PC-9 (cell line): ENCODE measurements at places on chromosomes 5 and 9. TPM values are rescaled to one million over a fixed set of nuclear protein-coding genes. Genes with fewer than 3 reads are reported as not detected.

The NUTM2F gene
- total RNA-seq: 0.15 TPM in 1 of 2 replicates, not detected in the other

DNA sequence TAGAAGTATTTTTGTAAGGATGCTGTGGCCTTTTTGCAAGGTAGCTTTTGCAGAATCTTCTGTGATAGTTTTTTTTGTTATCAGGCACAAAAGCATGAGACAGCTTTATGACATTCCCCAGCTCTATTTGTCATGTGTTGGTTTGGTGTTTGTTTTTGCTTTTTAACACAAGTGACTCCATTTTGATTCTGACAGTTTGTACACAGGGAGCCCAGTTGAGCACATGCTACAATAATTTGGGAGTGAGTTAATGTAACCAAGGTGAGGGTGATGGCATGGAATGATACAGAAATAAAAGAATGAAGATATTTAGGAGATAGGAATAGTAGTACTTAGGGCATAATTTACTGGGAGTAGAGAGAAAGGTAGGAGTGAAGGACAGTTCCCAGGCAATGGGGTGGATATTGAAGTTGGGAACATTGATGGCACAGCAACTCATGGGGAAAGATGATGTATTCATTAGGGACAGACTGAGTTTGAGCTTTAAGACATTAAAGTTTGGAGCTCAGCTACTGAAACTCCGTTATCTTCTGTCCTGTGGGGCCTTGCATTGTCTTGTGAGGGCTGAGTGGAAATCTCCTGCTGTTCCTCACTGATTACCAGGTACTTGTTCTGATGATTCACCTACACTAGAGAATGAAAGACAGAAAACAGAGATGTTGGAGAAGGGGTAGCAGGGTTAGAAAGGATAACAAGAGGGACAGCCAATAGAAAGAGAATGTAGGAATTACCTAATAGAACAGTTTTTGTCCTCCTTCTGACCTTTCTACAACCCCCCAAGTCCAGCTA is 88.3 kb upstream of the CCDC112 start:
- peaks cover 11% of the 10 kb centered on the region for H3K4me1 ChIP-seq
- H3K4me3 ChIP-seq: no peak overlapping the region

DNA sequence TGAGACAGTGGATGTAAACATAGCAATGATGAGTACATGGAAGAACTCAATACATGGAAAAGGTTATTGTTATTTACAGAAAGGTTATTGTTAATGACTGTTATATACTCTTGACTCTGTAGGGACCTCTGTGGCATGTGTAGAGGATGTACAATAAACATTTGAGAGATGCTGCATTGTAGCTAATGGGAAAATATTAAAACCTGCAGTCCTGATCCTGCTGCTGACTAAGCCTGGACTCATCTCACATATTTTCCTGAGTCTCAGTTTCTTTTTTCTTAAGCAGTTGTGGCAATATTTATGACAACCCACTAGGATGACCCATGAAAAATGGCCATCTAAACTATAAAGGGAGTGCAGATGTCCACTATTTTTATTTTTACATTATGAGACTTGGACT is 75.4 kb downstream of the DOCK2 start:
- no peaks in the 10 kb centered on the region for H3K36me3 ChIP-seq
- DNase-seq: no peak
- peaks cover 12% of the 10 kb centered on the region for H3K4me1 ChIP-seq
- no peaks in the 10 kb centered on the region for H3K27me3 ChIP-seq

- peak overlapping the region; percentile 7; the same call in 1 of the 2 replicates for H3K4me3 ChIP-seq
- peak; percentile 80 for DNase-seq
- no peaks in the 10 kb centered on the region for H3K36me3 ChIP-seq
- no peaks in the 10 kb centered on the region for H3K27me3 ChIP-seq
Observed at GRCh38 chr5:181133610-181134231, 2.8 kb upstream of the OR2V1 start.

DNA sequence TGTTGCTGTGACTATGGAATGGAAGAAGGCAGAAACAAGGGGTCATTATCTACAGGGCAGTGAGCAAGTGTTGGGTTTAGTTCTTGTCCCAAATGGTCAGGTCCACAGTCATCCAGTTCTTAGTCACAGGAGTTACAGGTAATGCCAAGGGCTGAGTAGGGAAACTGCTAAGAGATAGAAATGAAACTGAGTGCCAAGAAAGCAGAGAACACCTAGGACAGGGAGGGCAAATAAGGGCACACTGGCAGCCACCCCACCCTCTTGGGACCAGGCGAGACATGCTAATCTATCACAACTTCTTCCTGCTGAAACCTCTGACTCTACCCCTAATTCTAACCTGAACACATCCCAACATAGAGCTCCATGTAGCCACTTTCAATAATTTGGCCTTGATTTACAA is 103.2 kb downstream of the KLF4 start:
- no peak overlapping the region for H3K4me3 ChIP-seq
- H3K36me3 ChIP-seq: no peaks in the 10 kb centered on the region
- H3K27me3 ChIP-seq: no peaks in the 10 kb centered on the region
- H3K27ac ChIP-seq: no peak overlapping the region

The RLN2 gene
- total RNA-seq: 1.2 and 2.9 TPM in 2 replicates

GRCh38 chr9:14272927-14273528 is 40.9 kb downstream of the NFIB start:
- H3K27ac ChIP-seq: no peak overlapping the region
- no peak for DNase-seq
- no peak overlapping the region for H3K4me3 ChIP-seq
- H3K36me3 ChIP-seq: no peaks in the 10 kb centered on the region
- no peaks in the 10 kb centered on the region for H3K4me1 ChIP-seq

DNA sequence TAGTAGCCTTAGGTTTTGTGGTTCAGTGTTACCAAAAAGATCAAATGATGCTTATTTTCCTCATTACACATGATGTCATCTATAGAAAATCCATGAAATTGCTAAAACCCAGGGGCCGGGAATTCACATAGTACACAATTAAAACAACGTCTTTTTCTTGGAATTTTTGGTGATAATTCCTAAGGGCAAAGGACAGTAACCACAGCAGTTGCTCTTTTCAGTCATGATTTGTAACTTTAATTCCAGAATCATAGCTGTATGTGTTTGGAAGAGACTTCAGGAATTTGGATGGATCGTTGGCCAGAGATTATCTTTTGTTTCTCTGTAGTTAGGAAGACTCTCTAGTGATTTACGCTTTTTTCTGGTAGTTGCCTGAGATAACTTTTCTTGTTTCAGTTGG is 748.7 kb downstream of the TLE4 start:
- H3K27ac ChIP-seq: no peak overlapping the region
- H3K4me3 ChIP-seq: no peak overlapping the region
- H3K36me3 ChIP-seq: no peaks in the 10 kb centered on the region

DNA sequence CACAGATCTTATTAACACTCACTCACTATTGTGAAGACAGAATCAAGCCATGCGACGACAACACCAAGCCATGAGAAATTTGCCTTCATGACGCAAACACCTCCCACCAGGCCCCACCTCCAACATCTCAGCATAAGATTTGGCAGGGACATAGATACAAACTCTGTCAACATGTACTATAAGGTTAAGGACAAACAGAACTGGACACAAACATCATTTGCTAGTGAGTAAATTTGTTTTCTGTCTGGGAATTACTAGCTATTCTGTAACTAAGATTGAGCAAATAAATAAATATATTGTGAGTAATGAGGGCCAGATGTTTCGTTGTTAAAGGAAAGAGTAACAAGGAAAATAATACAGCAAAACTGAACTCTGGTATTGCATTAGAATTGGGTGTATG is 15.7 kb upstream of the KCNN2 start:
- H3K4me1 ChIP-seq: no peaks in the 10 kb centered on the region
- H3K4me3 ChIP-seq: no peak overlapping the region
- no peak overlapping the region for H3K27ac ChIP-seq
- no peaks in the 10 kb centered on the region for H3K27me3 ChIP-seq

DNA sequence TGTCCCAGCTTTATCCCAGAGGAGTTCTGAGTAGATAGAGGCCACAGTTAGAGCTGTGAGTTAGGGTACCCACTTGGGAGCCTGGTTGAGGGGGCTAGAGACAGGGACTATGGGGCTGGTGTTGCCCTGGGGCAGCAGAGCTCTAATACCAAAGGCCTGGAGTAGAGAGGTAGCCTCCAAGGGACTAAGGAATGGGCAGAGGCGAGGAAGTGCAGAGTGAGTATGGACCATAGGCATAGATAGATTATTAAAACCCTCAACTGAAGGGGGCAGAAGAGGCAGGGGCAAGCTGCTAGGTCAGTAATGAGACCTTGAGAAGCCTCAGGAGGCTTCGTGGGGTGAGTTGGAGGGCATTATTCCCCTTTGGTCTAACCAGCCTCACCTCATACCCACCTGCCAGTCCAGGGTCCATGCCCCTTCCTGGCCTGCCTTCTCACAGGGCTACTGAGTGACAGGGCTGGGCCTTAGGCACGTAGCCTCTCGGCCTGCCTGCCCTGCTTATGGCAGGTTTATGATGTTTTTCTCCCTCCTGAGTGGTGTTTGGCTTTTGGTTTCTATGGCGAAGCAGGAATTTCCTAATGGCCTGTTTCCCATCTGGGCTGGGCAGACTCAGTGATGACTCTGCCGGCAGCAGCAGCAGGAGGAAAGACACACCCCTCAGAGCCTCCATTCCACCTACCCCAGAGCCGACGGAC is 8.0 kb downstream of the PDLIM4 start:
- no peaks in the 10 kb centered on the region for H3K36me3 ChIP-seq
- H3K4me1 ChIP-seq: peaks cover 47% of the 10 kb centered on the region
- no peak overlapping the region for H3K4me3 ChIP-seq

DNA sequence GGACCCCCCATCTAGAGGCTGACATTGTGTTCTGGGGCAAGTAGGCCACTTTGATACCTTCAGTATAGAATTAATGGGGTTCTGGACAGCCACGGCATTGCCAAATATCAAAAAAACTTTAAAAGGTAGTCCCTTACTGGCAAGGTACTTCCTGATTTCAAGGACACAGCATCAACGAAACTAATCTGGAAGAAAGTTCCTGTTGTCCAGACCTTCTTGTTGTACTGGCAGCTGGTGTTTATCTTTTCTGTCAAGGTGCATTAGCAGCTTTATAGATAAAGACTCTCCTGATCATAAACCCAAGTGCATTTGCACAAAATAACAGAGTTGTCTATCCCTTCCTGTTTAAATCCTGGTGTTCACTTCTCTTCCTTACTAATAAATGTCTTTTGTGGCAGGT is 23.7 kb upstream of the GOLGA1 start:
- no peak overlapping the region for H3K27ac ChIP-seq
- no peaks in the 10 kb centered on the region for H3K4me1 ChIP-seq
- H3K36me3 ChIP-seq: no peaks in the 10 kb centered on the region
- no peak overlapping the region for H3K4me3 ChIP-seq
- no peaks in the 10 kb centered on the region for H3K27me3 ChIP-seq

The GABRA1 gene
- total RNA-seq: not detected in 2 replicates

The NUDT12 gene
- total RNA-seq: 12.9 and 13.3 TPM in 2 replicates

The EHMT1 gene
- 111 and 116 TPM in 2 replicates for total RNA-seq

DNA sequence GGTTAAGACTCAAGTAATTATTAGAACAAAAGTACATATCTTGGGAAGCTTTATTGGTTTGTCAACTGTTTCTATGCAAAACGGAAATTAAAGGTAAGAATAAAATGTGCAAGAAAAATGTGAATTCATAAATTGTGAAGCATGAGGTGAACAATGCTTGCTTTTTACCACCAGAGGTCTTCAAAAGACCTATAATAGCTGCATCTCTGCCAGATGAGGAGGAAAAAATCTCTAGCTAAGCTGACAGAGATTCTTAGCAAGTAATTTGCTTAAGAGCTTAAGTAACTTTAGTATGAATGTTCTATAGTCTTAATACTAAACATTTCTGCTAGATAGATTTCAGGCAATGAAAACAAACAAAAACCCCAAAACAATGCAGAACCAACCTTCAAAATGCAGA is 54.1 kb downstream of the MRPS30 start:
- no peaks in the 10 kb centered on the region for H3K4me1 ChIP-seq
- no peaks in the 10 kb centered on the region for H3K27me3 ChIP-seq
- DNase-seq: peak; percentile 43
- no peaks in the 10 kb centered on the region for H3K36me3 ChIP-seq
- H3K4me3 ChIP-seq: no peak overlapping the region

- peak overlapping the region; percentile 88 for H3K27ac ChIP-seq
- H3K4me3 ChIP-seq: peak overlapping the region; percentile 4; the same call in 1 of the 2 replicates
- H3K4me1 ChIP-seq: peaks cover 71% of the 10 kb centered on the region
Observed at GRCh38 chr5:14268738-14269137, 125.6 kb downstream of the TRIO start.

DNA sequence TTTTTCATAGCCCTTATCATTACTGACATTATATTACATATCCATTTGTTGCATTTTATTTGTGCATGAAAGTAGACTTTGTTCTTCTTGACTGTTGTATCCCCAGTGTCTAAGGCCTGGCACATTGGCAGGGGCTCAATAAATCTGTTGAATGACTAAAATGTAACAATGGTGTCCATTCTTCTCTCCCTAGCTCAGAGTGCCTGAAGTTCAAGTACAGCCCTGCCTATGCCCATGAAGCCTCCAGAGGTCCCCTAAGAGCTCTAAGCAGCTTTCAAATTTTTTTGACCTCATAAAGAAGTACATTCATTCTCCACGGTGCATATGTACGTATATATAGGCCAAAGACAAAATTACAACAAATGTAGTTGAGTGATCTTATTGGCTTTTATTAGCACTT is 4.2 kb upstream of the BSPRY start:
- no peaks in the 10 kb centered on the region for H3K36me3 ChIP-seq
- H3K4me3 ChIP-seq: no peak overlapping the region
- no peaks in the 10 kb centered on the region for H3K27me3 ChIP-seq
- peaks cover 44% of the 10 kb centered on the region for H3K4me1 ChIP-seq

GRCh38 chr5:170289764-170290163 is 7.8 kb downstream of the LCP2 start:
- no peak overlapping the region for H3K4me3 ChIP-seq
- H3K27ac ChIP-seq: no peak overlapping the region
- H3K36me3 ChIP-seq: no peaks in the 10 kb centered on the region
- H3K4me1 ChIP-seq: no peaks in the 10 kb centered on the region

The LEAP2 gene
- 4.4 and 4.5 TPM in 2 replicates for total RNA-seq

DNA sequence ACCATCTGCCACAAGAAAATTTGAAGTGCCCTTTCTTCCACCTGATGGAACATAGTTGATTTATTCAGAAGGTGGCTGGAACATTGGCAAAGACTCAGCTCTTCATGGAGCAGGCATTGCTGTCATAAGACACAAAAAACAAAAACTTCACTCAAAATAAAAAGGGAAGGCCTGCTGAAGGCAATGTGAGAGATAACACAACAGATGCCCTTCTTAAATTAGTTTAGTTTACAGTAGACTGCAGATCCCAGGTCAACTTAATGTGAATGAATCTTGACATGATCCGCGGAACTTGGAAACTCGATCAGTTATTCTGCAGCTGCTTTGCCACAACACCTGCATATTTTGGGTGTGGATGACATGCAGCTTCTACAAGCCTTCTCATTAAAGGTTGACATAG is 159.8 kb upstream of the PLCXD3 start:
- no peak overlapping the region for H3K4me3 ChIP-seq
- H3K36me3 ChIP-seq: no peaks in the 10 kb centered on the region
- no peak overlapping the region for H3K27ac ChIP-seq
- DNase-seq: no peak

- H3K4me1 ChIP-seq: 0 out of 2 replicates have a peak, but pooled peaks cover 5% of the 10 kb centered on the region
- DNase-seq: no peak
- no peaks in the 10 kb centered on the region for H3K36me3 ChIP-seq
- no peak overlapping the region for H3K4me3 ChIP-seq
- no peaks in the 10 kb centered on the region for H3K27me3 ChIP-seq
Observed at GRCh38 chr5:73528248-73528647, 30.0 kb downstream of the BTF3 start.

The WHRN gene
- total RNA-seq: 19.8 and 21.9 TPM in 2 replicates

- H3K36me3 ChIP-seq: no peaks in the 10 kb centered on the region
- H3K27ac ChIP-seq: peak overlapping the region; percentile 84
- no peaks in the 10 kb centered on the region for H3K27me3 ChIP-seq
- H3K4me1 ChIP-seq: peaks cover 50% of the 10 kb centered on the region
- DNase-seq: peak; percentile 89
Observed at GRCh38 chr5:66963559-66963971, 233.0 kb downstream of the CD180 start.

The C1QTNF2 gene
- 0.15 and 0.20 TPM in 2 replicates for total RNA-seq

- no peak overlapping the region for H3K27ac ChIP-seq
- no peak overlapping the region for H3K4me3 ChIP-seq
- no peaks in the 10 kb centered on the region for H3K27me3 ChIP-seq
- no peak for DNase-seq
- H3K4me1 ChIP-seq: peaks cover 8% of the 10 kb centered on the region
Observed at GRCh38 chr9:4904322-4905134, 80.5 kb upstream of the JAK2 start.
